ENCODE measurements at places on chromosomes 5 and 9.
A peak's percentile ranks its signal among the peaks of the same experiment; 100 is the strongest.

DNA sequence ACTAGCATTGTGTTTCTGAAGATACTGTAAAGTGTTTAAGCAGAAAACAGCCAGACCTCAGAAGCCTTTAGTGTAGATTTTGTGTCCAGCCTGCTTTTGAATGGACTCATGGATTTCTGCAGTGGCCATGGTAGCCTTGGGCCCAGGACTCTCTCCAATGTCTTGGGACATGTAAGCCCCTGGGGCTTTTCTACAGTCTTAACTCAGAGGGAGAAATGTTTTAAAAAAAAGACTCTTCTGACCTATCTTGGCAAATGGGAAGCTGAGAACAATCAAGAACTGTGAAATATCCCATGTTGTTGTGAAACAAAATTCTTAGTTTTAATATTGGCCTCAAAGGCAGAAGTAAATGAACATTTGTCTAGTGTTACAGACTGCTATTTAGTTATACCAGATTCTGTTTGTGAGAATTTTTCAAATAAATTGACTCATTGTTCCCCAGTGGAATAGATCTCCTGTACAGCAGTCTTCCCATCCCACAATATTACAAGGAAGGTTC lies 112.5 kb upstream of the DMAC1 start:
- DNase-seq = no peak

GRCh38 chr5:125026867-125027731 lies 280.7 kb upstream of the ZNF608 start:
- DNase-seq = peak; percentile 86

DNA sequence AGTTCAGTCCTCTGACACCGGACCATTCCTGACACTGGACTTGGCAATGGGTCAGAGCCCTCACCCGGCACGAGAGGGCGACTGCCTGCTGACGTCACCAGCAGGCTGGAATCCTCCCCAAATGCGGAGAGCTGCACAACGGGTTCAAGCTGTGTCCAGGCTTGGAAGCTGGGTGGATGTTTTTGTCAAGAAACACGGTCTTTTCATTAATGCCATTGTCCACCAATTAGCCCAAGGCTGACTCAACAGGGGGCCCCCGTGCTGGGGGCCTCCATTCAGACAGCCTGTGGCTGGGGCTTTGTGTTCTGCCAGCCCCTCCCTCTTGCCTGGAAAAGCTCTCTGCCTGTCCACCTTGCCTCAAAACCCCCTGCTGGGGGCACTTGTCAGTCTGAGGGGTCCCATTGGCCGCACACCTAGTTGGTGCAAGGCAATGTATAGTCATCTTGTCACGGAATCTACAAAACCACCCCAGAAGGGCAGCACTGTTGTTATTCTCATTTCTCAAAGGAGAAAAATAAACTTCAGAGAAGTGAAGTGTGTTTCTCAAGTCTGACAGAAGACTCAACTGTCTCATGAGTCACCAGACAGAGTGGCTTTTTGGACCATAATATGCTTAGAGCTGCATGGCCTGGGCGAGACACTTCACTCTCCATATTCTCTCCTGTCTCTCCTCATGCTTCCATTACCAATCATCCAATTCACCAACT lies 24.6 kb downstream of the NDUFA8 start:
- DNase-seq = no peak

- DNase-seq = peak; percentile 70
Observed at GRCh38 chr5:58075907-58076306, 384.0 kb downstream of the PLK2 start.

DNA sequence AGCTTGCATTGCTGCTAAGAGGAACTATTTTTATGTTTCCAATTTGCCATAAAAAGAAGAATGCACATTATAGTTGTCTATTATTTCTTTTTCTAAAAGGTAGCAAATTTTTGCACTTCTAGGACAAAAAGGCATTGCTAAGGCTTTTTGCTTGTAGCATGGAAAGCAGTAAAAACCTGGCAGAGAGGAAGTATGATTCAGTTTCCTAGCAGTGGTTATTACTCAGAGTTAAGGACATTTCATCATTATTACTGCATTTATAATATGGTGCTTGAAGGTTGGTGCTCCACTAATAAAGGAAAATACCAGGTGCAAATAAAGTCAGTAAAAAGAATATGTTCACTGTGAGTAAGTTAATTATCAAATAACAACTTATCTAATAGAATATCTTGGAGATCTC lies 179.8 kb upstream of the PLPPR1 start:
- DNase-seq = no peak

- DNase-seq = no peak
Observed at GRCh38 chr5:107597247-107597646, 73.5 kb downstream of the EFNA5 start.

DNA sequence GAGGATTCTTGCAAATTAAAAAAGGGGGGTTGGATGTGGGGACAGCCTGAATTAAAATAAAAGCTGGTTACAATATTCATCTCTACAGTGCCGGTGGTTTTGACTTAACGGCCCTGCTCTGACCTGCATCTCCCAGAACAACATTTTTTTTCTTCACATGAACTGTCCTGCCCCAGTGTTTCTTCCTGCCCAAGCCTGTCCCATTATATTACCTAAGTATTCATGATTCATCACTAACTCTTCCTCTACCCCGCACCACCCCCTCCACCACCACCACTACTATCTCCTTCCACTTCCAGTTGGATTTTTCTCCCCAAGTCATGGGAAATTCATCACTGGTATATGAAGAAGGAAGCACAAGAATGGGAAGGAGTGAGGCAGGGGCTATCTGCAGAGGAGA lies 90.1 kb downstream of the ZFAND5 start:
- no peak for DNase-seq

DNA sequence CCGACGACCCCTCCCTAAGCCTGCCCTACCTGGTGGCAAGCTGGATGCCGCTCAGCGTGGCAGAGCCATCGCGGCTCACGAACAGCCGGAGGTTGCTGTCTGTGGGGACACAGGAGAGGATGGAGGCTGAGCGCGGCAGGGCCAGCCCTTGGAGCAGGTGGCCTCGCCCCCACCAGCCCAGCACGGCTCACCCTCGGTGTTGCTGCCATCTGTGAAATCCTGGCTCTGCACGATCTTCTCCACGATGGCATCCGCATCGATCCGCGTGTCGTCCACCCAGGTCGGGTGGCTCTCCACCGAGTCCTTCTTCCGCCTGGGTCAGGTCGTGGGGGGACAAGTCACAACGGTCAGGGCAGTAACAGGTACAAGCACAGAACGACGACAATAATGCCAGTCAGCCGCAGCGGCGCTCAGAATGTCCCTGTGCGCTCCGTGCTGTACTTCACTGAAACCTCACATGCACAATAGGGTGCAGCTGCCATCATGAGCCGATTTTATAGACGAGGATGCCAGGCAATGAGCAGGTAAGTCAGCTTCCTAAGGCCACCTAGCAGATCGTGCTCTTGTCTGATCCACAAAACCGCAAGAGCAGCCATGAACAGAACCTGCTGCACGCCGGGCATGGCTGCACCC lies 7.0 kb upstream of the DPM2 start:
- DNase-seq = no peak

- no peak for DNase-seq
Observed at GRCh38 chr9:83185488-83186154, 122.7 kb upstream of the RASEF start.

- DNase-seq = no peak
Observed at GRCh38 chr9:72789885-72790284, 163.0 kb downstream of the ALDH1A1 start.

DNA sequence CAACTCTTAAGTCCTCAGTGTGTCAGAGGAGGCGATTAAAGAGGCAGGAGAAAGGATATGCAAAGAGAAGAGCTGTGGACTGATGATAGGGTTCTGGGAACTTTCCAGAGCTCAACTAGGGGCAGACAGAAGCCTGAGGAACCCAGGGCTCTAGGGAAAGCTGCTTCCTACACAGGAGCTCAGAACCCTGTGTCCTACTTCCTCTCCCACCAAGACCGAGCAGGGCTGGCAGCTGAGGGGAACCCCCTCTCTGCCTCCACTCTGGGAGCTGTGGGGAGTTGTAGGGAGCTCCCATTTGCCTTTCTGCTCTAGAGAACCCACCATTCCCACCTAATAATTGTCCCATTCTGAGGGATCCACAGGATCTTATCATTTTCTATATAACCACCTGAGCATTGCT lies 674.3 kb downstream of the ACTL7B start:
- no peak for DNase-seq

- peak; percentile 44 for DNase-seq
Observed at GRCh38 chr5:178069909-178070308, 43.4 kb upstream of the N4BP3 start.

- DNase-seq = no peak
Observed at GRCh38 chr5:37111426-37112382, 137.5 kb downstream of the CPLANE1 start.

- DNase-seq = no peak
Observed at GRCh38 chr5:94945656-94946055, 327.2 kb downstream of the SLF1 start.

- DNase-seq = no peak
Observed at GRCh38 chr5:9494301-9494700, 51.6 kb downstream of the SEMA5A start.

DNA sequence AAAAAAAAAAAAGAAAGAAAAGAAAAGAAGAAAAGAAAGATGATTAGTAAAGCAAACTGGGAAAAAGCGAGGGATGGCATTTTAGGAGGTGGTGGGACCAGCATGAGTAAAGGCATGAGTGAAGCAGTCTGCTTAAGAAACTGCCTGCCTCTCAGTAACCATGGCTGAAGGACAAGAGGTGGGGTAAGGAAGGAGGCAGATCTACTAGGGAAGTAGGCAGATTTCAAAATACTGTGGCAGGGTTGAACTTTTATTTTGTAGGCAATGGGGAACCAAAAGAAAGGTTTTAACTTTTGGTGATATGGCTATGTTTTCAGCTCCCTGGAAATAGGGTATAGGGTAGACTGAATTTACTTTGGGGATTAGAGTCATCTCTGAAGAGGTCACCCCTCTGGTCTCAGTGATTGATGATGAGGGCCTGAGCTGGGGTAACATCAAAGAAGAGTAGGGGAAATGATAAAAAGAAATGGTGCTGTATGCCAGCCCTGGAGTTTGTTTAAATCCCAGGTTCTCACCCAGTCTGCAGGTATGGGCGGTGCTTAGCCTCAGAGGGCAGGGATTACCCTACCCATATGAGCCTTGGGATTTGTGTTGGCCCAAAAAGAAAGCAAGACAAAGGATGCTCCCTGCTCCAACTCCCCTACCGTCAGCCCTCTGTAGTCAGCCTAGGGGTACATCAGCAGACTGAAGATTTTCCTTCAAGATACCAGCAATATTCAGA lies 316.2 kb downstream of the CWC27 start:
- no peak for DNase-seq

DNA sequence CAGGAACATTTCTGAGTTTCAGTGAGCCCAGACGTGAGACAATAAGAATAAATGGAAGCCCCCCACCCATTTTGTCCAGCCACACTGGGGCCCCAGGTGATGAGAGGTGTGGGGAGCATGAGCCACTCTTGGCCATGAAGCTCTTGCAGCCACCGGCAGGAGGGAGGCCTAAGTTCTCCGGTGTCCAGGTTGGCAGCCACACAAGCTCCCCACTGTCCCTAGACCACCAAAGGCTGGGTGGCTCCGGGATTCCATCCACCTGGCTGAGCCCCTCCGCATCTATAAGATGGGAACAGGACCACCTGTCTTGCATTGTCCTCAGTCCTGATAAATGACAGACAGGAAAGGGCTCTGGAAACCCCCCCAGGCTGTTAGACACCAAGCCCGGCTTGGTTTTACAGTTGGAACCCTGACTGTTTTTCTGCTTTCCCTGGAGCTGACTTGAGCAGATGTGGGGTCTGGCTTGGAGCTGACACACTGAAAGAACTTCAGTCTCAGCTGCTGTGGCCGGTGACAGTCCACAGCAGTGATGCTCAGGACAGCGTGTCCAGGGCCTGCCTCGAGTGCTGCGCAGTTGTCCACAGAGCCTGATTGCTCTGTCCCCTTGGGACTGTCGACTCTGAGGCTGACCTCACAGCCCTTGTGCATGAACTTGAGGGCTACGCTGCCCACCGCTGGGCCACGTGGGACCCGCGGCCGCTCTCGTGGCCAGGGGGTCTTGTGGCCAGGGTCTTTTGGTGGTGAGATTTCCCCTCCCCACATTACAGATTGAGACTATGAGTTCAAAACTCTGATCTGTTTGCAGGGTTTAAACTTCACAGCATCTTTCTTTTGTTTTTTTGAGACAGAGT lies 74.8 kb downstream of the PSMB7 start:
- no peak for DNase-seq

- no peak for DNase-seq
Observed at GRCh38 chr9:36746415-36746814, 173.7 kb downstream of the MELK start.

GRCh38 chr9:132572921-132573320 lies 9.5 kb upstream of the BARHL1 start:
- no peak for DNase-seq

GRCh38 chr9:125235804-125236519 lies 5.2 kb downstream of the HSPA5 start:
- DNase-seq = no peak

DNA sequence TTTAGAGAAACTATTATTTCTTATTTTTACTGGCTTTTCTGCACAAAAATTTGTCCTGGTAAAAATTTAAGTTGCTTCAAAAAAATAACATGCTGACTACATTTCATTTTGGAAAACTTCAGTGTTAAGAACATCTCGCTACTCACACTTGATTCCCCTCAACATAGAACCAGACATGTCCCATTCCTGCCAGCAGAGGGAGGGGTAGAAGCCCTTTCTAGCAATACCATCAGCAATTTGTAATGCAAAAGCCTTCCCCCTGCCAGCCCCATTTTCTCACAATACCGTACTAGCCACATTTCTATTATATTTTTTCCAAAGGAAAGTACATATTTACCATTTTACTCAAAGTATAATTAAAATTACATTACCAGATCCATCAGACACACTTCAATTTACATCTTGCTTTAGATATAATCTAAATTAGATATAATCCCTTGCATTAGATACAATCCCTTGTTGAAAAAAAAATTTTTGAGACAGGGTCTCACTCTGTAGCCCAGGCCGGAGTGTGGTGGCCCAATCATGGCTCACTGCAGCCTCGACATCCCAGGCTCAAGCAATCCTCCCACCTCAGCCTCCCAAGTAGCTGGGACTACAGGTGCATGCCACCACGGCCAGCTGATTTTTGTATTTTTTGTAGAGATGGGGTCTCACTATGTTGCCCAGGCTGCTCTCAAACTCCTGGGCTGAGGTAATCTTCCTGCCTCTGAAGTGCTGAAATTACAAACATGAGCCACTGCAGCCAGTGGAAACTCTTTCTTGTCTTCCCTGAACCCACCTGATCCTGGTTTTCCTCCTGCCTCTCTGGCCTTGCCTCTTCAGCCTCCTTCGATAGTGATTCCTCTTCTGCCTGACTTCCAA lies 39.6 kb upstream of the IDNK start:
- DNase-seq = peak; percentile 66

- DNase-seq = no peak
Observed at GRCh38 chr5:17828681-17829080, 194.4 kb downstream of the TAF11L14 start.

GRCh38 chr5:79974886-79975285 lies 16.2 kb downstream of the MTX3 start:
- no peak for DNase-seq

GRCh38 chr5:57034201-57034916 lies 82.4 kb upstream of the MIER3 start:
- peak; percentile 73 for DNase-seq

DNA sequence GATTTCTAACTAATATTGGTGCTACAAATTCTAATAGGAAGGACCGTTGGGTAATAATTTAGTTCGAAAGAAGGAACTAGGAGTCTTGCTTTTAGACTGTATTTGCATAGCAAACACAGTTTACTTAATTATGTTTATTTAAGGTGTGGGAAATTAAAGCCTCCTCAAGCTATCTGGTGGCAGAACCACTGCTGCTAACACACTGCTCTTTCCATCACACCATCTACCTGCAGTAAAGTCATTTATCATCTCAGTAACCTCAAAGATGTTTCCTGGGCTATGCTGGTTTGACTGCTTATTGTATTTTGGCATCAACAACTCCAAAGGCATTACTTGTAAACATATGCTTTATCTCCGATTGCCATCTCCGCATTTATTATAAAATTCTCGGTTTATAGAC lies 114.3 kb downstream of the DEPDC1B start:
- DNase-seq = no peak
